ENCODE measurements at places on chromosomes 16 and 17.

DNA sequence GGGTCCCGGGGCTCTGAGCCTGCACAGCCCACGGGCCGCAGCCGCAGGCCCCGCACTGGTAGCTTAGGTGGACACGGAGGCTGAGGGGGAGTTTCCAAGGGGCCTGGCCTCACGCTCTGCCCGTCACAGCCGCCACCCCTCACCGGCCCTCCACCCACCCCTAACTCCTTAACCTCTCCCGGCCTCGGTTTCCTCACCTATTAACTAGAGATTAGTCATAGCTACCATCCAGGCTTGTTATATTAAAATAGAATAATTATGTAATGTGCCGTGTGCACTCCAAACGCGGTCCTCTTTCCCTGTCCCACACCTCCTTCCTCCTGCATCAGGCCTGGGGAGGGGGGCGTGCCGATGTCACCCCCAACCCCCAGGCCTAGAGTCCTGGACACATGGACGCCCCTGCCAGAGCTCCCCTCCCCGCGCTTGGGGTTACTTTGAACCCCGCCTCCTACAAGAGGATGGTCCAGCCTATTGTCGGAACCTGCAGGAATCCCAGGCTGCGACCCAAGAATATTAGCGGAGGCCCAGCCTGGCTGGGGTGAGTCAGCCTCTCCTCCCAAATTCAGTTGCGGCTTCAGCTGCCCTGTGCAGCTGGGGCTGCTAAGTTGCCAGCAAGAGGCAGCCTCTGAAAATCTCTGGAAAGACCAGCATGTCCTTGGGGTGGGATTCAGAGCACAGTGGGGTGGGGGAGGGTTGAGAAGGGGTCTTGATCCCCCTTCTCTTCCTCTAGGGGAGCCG lies 17.3 kb downstream of the SOCS3 start:
- DNase-seq = no peak

GRCh38 chr17:67359960-67360791 lies 6.2 kb downstream of the PSMD12 start:
- DNase-seq = peak; percentile 9

DNA sequence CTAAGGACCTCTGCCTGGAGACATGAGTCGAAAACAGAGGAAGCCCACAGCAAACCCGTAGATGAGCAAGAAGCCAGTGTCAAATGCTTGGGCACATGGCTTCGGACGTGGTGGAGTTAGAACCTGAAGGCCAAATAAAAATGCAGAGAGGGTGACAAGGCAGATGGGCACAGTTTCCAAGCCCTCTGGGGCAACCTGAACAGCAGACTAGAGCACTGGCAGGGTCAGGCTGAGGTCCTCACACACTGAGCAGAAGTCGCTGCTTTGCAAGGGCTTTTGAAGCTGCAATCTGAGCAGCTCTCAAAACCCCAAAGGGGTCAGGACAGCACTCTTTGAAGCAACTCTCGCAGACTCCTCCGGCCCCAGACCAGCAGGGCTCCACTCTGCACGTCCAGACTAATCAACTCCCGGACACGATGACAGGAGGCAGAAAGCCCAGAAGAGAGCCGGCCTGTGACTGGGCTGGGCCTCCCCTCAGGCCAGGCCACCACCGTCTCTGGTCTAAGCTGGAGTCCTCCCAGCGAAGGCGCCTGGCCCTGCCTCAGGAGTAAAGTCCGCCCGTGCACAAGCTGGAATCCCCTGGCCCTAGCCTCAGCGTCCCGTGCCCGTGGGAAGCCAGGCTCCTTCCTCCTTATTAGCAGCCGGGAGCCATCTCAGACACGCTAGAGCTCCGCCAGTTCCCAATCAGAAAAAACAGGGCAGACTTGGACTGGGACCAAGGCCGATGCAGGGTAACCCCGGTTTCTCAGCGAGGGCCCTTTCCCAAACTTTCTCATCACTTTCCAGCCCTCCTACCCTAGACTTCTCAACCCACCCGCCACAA lies 924 bp downstream of the SMARCD2 start:
- no peak for DNase-seq

DNA sequence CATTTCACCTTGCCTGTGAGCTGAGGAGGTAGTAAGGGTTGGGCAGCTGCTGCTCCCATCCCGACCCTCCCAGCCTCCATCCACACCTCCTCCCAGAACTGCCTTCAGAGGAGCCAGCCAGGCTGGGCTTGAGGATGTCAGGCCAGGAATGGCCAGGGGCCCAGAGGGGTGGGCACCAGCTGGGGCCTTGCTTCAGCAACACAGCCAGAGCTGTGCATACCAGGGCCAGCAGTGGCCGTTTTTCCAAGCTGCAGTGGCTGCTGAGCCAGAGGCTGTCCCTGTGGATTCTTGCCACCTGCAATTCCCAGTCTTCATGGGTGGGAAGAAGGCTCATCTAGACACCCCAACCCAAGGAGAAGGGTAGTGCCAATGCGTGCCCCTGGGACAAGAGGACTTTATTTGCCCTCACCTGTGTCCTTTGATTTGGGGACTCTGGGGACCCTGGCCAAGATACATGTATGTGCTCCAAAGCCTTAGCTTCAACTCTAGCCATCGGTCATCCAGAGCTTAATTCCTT lies 153.4 kb upstream of the SDK2 start:
- no peak for DNase-seq

All from NCI-H2081 treated with DMSO at 0.1 percent for 48 hours (cell line).